ENCODE measurements at places on chromosomes 6 and 20. TPM values are rescaled to one million over a fixed set of nuclear protein-coding genes. Genes with fewer than 3 reads are reported as not detected.

The CHMP4B gene
- 42.4 TPM for total RNA-seq

The PNLDC1 gene
- 0.65 TPM for total RNA-seq

The DLL1 gene
- total RNA-seq = 1.0 TPM

The SAPCD1 gene
- total RNA-seq = 0.54 TPM

The LY6G6D gene
- total RNA-seq = not detected

The FRK gene
- total RNA-seq = 1.0 TPM

The BHLHE23 gene
- not detected for total RNA-seq

The LPA gene
- total RNA-seq = not detected

The NFATC2 gene
- total RNA-seq = 1.1 TPM

The SPTLC3 gene
- total RNA-seq = 48.1 TPM

The TUBE1 gene
- 43.0 TPM for total RNA-seq

The CD93 gene
- total RNA-seq = 0.54 TPM

The SIRPG gene
- not detected for total RNA-seq

The MOG gene
- total RNA-seq = not detected

The CPNE5 gene
- 0.76 TPM for total RNA-seq

The PI16 gene
- under 0.01 TPM for total RNA-seq

The MCHR2 gene
- total RNA-seq = not detected

The MCCD1 gene
- total RNA-seq = not detected

The GPR6 gene
- not detected for total RNA-seq

The ADGRF5 gene
- total RNA-seq = not detected

The ARMC2 gene
- total RNA-seq = 2.8 TPM

The CRISP2 gene
- total RNA-seq = not detected

The CSTF1 gene
- 39.3 TPM for total RNA-seq

The MICB gene
- total RNA-seq = 6.5 TPM

The RHAG gene
- total RNA-seq = not detected

The NT5E gene
- 602 TPM for total RNA-seq

The CTNNBL1 gene
- 24.0 TPM for total RNA-seq

The SRMS gene
- not detected for total RNA-seq

The SLC35D3 gene
- total RNA-seq = not detected

The ADAM33 gene
- 2.2 TPM for total RNA-seq

The GNAS gene
- total RNA-seq = 469 TPM

The RAET1E gene
- total RNA-seq = 0.39 TPM

The DEFB123 gene
- not detected for total RNA-seq

The TIAM2 gene
- total RNA-seq = 39.9 TPM

Measured in articular chondrocyte of knee joint (primary cell).